Heart left ventricle (tissue), 16 donors: ENCODE measurements at places on chromosomes 6 and 20. TPM values are rescaled to one million over a fixed set of nuclear protein-coding genes. Genes with fewer than 3 reads are reported as not detected.
A peak's percentile ranks its signal among the peaks of the same experiment; 100 is the strongest.

- no peaks in the 10 kb centered on the region for H3K36me3 ChIP-seq
- DNase-seq: peak; percentile 94
- H3K27me3 ChIP-seq: no peaks in the 10 kb centered on the region
- peaks cover 62% of the 10 kb centered on the region for H3K4me1 ChIP-seq
- peak overlapping the region; percentile 80 for H3K27ac ChIP-seq
- H3K4me3 ChIP-seq: no peak overlapping the region
These were observed 29.6 kb downstream of the RAMACL start for GRCh38 chr6:166556863-166557322.

DNA sequence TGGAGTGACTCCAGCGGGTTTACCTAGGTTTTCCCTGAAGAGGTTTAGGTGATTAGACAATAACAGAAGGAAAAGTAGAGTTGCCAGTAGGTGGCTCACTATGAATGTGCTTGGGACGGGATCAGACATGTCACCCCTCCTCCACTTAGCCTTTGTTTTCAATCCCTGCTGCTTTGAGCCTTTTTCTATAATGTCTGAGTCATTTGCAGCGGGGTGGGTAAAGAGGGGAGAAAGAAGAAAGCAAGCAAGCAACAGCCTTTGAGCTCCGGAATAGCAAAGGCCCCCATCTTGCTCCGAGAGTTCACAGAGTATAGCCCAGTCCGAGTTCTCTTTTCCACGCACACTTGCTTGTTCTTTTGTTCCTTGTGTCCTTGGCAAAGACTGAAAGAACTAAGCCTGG is 129.1 kb downstream of the PACRG start:
- DNase-seq: no peak
- peak overlapping the region; percentile 35 for H3K4me3 ChIP-seq
- H3K36me3 ChIP-seq: no peaks in the 10 kb centered on the region
- peaks cover 3% of the 10 kb centered on the region for H3K4me1 ChIP-seq

DNA sequence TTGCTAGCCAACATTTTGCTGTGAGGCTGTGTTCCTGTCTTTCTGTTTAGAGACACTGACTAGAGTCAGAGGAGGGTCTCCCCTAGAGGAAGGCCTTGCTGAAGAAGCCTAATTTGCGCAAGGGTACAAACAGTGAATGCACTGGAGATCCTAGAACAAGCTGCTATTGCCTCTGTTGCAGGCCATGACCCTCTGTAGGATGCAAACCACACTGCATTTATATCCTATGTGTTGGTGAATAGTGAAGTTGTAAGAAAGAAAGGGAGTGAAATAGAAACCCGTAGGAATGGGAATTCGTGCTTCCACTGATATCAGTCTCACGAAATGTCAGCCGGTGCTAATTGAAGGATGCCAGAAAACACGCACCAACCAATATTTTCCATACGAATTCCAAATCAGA is 88.2 kb downstream of the GJA1 start:
- no peak overlapping the region for H3K4me3 ChIP-seq
- H3K4me1 ChIP-seq: no peaks in the 10 kb centered on the region
- no peak for DNase-seq

GRCh38 chr6:20271818-20272217 is 59.5 kb upstream of the MBOAT1 start:
- no peaks in the 10 kb centered on the region for H3K27me3 ChIP-seq
- no peak overlapping the region for H3K4me3 ChIP-seq
- no peak for DNase-seq
- H3K4me1 ChIP-seq: no peaks in the 10 kb centered on the region

DNA sequence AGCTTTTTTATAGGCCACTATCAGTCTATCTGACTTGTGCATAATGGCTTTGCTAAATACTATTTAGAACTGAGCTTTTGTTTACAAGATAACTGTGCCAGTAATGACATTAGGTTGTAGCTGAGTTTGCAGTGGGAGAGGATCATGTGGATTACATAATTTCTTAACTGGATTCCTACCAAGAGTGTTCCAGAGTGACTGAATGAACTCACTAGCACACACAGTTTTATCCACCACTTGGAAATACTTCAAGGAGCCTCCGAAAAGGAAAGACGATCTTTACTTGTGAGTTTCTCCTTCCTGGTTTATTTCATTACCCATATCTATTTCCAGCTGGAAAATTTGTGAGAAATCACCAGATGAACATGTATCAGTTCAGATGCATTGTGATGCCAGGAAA is 10.9 kb upstream of the SYNE1 start:
- H3K27ac ChIP-seq: no peak overlapping the region
- no peaks in the 10 kb centered on the region for H3K4me1 ChIP-seq
- DNase-seq: no peak

DNA sequence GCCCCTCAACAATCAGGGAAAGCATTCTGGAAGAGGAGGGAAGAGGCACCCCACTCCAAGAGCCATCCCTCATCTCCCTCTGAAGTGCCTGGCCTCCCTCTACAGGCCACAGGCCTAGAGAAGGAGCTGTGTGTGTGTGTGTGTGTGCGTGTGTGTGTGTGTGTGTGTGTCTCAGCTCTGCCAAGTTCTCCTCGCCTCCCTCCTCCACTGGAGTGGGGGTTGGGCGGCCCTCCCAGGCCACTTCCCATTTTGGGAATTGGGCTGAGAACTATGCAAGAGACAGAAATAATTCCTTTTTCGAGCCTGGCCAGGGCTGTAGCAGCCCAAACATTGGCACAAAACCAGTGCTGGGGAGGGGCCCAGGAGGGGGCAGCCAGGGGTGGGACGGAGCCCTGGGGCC is 35.7 kb downstream of the KCNB1 start:
- DNase-seq: peak; percentile 87
- H3K4me3 ChIP-seq: no peak overlapping the region
- H3K27me3 ChIP-seq: no peaks in the 10 kb centered on the region
- peak overlapping the region; percentile 49 for H3K27ac ChIP-seq

DLK2 gene
- 1.9 TPM for total RNA-seq

CST2 gene
- total RNA-seq: not detected
